BE2C (cell line): ENCODE measurements at places on chromosomes 3 and 15.
A peak's percentile ranks its signal among the peaks of the same experiment; 100 is the strongest.

DNA sequence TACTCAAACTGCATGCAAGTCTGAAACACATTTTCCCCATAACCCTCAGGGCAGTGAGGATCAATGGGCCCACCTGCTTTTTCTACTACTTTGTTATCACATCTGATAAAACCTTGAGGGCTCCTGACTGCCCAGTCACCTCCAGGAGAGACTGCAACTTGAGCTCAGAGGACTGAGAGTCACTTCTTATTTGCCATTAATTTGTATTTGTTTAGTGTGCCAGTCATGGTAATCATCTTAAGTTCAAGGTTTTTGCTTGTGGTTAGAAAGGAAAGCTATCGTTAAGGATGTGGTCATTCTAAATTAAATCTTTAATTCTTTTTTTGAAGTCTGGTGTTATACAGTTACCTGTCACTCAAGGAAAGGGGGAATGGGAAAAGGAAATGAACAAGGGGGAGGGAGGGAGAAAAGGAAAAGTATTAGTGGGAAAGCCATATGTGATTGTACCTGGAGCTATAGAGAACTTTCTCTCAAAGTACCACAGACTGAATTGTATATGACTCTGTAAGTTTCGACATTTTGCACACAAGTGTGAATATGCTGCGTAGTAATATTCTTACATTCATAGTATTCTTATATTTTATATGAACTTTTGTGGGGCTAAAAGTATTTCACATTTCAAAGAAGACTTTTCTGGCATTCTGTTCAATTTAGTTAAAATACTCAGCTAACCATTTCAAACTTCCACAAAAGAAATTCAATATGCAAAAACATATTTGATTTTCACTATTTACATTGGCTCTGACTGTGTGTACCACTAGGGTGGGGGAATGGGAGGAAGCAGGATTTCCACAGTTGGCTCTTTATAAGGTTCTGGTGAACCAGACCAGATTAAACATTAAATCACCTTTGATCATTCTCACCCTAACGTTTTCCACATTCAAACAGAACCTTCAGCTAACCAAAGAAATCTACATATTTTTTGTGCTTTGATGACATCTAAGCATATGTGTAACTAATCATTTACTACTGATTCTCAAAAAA is 166.5 kb upstream of the ATP11B start:
- no peak for DNase-seq

- DNase-seq: no peak
These were observed 67.7 kb downstream of the IFT80 start for GRCh38 chr3:160331127-160331937.

DNA sequence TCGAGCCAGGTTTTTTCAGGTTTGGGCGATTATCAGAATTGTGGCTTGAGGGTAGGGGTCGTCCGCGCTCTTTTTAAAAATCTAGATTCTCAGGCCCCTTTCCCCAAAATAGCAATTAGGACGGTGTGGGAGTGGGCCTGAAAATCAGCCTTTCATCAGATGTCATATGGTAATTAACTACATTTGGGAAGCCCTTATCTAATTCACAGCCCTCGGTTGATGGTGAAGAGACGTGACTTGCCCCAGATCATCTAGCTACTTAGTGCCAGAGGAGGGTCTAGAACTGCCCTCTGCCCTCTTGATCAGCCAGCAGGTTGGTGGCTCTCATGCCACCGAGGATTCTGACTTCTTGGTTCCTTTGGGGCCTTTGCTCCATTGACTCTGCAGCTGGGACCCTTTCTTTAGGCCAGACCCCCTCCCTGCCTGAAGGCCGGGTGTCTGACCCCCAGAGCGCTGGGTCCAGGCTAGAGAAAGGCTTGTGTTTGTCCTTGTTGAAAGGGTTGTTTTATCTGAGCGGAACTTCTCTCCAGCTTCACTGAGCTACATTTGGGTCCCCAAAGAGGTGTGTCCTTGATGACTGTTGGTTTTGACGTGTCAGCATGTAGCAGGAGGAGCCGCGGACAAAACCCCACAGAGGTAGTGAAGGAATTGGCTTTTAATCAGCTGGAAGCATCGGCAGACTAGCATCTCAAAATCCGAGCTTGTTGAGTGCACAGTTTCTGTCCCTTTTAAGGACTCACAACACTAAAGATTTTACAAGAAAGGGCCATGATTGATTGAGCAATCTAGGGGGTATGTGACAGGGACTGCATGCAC is 857 bp downstream of the AEN start:
- DNase-seq: no peak

DNA sequence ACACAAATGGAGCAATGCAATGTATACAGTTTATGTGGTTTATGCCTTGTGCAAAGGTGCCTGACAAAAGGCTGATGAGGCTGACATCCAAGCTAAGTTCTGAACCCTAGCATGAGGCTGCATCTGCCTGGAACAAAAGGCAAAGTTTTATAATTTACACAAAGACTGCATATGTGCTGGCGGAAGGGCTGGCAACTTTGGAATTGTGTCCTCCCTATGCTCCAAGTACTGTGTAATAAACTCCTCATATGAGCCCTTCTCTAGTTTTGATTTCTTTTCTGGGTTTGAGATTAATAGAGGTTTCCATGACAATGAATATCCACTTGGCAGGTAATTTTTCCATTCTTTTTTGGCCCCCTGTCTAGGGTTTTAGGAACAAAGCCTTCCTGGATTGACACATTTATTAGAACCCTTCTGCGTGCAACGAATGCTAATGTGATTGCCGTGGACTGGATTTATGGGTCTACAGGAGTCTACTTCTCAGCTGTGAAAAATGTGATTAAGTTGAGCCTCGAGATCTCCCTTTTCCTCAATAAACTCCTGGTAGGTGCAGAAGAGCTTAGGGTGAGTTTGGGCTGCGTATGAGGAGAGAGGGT is 10.8 kb downstream of the PLA1A start:
- DNase-seq: no peak

DNA sequence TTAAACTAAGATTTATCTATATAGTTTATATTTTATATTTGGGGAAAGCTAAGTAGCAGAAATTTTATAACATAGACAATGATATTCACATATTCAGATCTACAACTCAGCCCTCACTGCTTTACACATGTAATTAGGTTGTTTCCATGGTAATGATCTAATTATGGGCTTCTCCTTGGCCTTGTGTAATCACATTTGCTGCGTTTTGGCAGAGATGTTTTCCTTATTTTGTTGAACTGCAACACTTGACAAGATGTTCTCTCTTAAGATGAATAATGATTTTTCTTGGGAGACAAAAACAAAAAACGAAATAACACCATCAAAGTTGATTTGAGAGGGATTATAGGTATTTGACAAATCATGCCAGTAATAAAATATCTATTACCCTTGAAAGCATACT is 635.6 kb upstream of the TBL1XR1 start:
- DNase-seq: no peak

DNA sequence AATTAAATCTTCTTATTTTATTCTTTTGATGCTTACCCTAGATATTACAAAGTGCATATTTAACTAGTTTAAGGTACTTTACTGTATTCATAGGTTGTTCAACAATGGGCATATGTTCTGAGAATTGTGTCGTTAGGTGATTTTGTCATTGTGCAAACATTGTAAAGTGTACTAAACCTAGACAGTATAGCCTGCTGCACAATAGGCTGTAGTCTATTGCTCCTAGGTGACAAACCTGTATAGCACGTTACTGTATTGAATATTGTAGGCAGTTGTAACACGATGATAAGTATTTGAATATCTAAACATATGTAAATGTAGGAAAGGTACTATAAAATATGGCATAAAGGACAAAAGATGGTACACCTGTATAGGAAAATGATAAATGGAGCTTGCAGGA is 100.7 kb downstream of the CACNA2D3 start:
- no peak for DNase-seq

- no peak for DNase-seq
These were observed 48.5 kb downstream of the ACAA1 start for GRCh38 chr3:38088126-38089078.

- DNase-seq: no peak
These were observed 20.2 kb upstream of the CCDC66 start for GRCh38 chr3:56536735-56537134.

DNA sequence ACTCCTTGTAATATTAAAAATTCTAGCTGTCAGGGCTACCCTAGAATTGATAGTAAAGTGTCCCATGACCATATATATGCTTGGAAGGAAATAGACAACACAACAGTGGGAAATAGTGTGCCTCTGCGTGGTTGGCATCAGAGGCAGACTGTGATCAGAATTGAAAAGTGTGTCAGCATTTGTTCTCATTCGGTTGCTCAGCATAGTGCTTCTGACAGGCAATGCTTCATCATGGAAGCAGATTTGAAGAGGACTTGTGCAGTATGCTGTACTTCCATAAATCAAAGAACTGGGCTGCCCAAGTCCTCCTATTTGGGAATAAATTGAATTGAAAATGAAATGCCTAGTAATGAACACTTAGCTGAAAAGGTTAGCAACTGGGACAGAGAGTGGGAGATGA is 435.7 kb downstream of the DIPK2A start:
- DNase-seq: no peak

GRCh38 chr15:95168152-95168551 is 936.8 kb downstream of the MCTP2 start:
- no peak for DNase-seq

DNA sequence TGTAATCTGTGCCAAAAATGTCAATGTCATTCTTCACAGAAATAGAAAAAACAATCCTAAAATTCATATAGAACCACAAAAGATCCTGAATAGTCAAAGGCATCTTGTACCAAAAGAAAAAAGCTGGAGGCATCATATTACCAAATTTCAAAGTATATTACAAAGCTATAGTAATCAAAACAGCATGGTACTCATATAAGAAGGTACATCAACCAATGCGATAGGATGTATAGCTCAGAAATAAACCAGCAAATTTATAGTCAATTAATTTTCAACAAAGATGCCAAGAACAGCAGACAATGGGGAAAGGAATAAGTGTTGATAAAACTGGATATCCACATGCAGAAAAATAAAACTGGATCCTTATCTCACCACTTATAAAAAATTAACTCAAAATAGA is 150.5 kb upstream of the PRICKLE2 start:
- DNase-seq: no peak

DNA sequence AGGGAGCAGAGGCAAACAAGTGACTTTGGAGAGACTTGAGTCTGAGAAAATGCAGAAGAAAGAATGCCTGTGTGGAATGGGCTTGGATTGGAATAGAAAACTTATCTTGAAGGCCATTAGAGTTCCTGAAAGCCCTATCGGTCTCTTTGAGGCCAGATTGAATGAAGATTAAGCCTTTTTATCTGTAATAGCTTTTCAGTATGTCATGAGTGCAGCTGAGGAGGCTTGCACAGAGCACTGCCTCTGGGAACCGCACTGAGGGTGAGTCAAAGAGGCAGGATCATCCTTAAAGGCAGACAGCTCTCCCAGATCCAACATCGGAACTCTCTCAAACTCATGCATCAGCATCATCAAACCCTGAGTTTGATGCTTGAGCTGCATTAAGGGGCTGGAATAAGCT is 515.2 kb downstream of the NTRK3 start:
- DNase-seq: no peak

GRCh38 chr3:98343647-98344507 is 9.8 kb upstream of the OR5K4 start:
- peak; percentile 65 for DNase-seq

- peak; percentile 37 for DNase-seq
These were observed 9.1 kb downstream of the CDAN1 start for GRCh38 chr15:42727750-42728381.

DNA sequence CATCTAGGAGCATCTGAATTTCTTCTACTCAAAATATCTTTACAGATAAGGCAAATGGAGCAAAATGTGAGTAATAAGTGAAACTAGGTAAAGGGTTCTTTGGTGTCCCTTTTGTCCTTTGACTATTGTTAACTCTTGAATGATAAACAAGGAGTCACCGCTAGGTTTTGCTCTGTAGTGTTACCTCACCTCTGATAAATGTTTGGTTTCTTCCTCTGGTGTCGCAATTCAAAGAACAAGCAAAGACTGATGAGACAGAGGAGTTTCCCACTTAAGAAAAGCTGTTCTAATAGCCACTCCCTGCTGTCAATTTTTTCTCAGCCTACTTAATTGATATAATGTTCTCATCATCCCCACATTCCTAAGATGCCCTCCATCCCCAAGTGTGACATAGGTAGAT is 925.9 kb downstream of the IGSF11 start:
- DNase-seq: no peak

GRCh38 chr3:40580494-40581091 is 55.8 kb downstream of the ZNF621 start:
- peak; percentile 67 for DNase-seq

- no peak for DNase-seq
These were observed 44.2 kb upstream of the C2CD4B start for GRCh38 chr15:62209322-62209721.

DNA sequence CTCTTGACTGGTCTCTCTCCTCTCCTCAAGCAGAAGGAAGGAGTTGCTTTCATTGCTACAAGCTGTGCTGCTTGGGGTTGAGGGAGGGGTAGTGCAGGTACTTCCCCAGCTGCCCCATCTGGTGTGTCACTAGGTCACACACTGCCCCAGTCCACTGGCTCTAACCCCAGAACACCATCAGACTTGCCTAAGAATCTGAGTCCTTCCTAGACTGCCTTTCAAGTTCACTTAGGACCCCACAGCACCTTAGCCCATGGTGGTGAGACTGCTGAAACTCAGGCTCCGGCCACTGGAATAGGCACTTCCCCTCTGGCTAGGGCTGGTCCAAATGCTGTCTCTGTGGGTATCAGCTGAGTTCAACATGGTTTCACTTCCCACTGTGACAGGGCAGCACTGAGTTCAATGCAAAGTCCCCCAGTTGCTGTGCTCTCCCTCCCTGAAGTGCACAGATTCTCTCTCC is 279.7 kb upstream of the GOLGA6L4 start:
- no peak for DNase-seq

GRCh38 chr15:57751177-57751800 is 44.8 kb downstream of the POLR2M start:
- DNase-seq: peak; percentile 23

DNA sequence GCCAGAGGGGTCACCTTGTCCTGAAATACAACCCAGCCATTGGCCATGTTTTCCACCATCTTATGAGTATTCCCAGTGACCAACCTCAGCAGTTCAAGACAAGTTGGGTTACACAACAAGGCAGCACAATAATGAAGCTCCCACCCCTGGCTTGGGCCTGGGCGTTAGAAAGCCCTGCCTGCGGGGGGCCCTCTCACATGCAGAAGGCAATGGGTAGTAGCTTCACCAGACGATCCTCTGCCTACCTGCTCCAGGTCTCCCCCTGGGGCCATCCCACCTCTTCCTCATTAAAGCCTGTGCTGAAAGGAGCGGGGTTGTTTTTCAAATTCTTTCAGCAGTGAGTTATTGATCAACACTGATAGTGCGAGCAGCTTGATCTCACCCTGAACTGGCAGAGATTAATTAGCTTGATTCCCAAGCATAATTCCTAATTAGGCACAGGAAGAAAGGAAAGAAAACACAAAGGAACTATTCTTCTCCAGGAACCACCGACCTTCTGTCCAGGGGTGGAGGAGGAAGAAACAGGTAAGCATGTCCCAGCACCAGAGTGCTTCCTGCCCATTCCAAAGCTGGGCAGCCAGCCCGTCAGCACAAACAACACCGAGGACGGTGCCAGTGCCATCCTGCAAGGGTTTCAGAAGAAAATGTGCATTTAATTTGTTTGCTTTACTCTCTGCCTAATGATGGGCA is 79.7 kb upstream of the CGNL1 start:
- no peak for DNase-seq
